ENCODE measurements at places on chromosomes 16 and 17.
A peak's percentile ranks its signal among the peaks of the same experiment; 100 is the strongest.

DNA sequence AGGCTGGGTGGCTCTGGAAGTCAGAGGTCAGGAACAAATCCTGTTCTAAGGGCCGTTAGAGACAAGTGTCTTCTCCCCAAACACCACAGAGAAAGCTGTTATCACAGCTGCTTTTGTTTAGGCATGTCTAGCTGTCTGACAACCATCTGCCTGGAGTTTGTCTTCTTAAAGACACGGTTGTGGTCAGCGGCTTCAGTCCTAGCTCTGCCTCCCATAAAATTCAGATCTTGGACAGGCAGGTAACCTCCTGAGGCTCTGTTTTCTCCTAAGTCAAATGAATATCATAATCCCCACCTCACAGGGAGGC, 2.3 kb upstream of the ITGA3 start:
- DNase-seq: no peak

- no peak for DNase-seq
Observed at GRCh38 chr17:35315283-35315682, 58.1 kb downstream of the SLFN11 start.

GRCh38 chr17:7977805-7978204, 24.6 kb upstream of the GUCY2D start:
- DNase-seq: no peak

GRCh38 chr17:74512624-74513091, 18.6 kb downstream of the CD300LB start:
- no peak for DNase-seq

DNA sequence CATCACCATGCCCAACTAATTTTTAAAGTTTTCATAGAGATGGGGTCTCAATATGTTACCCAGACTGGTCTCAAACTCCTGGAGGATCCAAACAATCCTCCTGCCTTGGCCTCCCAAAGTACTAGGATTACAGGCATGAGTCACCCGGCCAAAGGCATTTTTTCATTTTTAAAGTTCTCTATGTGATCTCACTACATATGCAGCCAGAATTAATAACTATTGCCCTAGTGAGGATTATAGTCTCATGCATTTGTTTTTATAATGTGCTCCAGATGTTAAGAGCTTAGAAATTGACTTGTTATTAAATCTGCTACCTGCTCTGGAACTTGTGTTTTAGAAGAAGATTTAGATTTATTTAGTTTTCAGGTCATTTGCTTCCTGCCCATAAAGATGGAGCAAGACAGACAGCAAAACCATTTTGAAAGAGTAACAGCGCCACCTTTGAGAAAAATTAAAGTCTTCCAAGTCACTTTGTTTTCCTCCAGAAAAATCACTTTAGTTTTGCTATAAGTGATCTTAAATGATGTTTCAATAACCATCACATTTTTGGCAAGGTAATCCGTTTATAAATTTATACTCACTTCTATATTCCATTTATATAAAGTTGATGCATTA, 79.5 kb downstream of the CA4 start:
- DNase-seq: no peak

DNA sequence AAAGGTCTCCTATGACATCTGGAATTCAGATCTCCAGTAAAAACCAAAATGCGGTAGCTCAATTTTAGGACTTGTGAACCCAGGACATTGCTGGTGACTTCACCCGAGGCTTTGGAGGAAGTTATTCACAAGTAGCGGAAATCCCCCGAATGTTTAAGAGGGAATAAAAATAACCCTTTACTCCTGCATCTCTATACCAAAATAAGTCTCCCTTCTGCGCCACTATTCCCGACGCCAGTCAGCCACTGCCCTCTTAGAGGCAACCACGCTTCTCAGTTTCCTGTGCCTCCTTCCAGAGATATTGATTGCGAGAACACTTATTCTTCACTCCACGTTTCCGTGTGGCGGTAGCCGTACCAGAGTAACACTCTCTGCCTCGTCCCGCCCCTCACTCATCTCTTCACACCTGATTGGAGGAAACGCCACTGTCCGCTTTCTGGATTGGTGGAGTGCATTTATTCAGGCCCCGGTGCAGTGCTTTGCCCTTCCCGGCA, 27.4 kb downstream of the EMP2 start:
- DNase-seq: no peak

GRCh38 chr16:75086281-75086680, 30.3 kb downstream of the LDHD start:
- DNase-seq: no peak

DNA sequence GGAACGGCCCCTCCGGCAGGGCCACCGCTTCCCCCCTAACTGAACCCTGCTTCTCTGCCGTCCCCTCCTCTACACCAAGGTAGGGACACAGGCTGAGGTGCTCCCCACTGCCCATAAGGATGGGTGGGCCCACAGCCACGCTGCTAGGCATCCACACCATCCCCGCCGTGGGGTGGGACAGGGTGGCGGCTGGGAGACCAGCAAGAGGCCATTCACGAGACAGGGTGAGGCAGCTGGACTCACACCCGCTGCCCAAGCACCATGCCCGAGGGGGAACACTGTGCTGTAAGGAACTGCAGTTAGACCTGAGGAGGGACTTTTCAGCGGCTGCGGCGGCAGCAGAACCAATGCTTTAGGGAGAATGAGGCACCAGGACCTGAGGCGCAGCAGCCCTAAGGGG, 47.5 kb upstream of the RRN3 start:
- DNase-seq: no peak

GRCh38 chr16:27222249-27223225, 19.2 kb downstream of the KDM8 start:
- DNase-seq: no peak

GRCh38 chr16:85810097-85810741, 10.7 kb downstream of the COX4I1 start:
- DNase-seq: no peak

DNA sequence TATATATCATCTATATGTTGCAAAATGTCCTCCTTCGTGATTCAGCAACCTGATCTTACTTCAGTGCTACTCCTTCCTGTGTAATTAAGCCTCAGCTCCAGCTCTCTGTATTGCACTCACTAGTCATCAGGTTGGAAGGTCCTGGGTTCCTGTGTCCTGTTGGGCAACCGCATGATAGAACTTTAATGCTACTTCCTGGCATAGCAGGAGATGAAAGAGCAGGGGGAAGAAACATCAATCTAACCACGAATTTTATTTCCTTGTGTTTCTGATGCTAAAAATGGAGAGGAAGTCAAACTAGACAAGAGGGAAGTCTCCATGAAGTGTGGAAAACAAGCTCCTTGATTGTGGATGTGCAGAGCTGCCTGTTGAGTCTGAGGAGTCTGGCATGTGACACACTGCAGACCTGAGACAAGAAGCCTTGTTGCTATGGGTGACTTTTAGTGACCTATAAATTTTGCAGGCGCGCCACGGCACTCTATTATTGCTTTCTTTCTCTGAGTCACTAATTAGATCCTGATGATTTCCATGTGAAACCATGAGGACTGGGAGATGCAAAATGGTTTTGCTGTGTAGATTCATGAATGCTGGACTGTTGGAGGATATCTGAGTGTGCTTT, 25.6 kb downstream of the IGSF6 start:
- peak; percentile 19 for DNase-seq

- DNase-seq: no peak
Observed at GRCh38 chr16:1607971-1608370, 3.9 kb downstream of the IFT140 start.

- DNase-seq: no peak
Observed at GRCh38 chr16:60203525-60204124, 1469.5 kb upstream of the GOT2 start.

- DNase-seq: no peak
Observed at GRCh38 chr16:46885960-46886763, 2.0 kb downstream of the GPT2 start.

DNA sequence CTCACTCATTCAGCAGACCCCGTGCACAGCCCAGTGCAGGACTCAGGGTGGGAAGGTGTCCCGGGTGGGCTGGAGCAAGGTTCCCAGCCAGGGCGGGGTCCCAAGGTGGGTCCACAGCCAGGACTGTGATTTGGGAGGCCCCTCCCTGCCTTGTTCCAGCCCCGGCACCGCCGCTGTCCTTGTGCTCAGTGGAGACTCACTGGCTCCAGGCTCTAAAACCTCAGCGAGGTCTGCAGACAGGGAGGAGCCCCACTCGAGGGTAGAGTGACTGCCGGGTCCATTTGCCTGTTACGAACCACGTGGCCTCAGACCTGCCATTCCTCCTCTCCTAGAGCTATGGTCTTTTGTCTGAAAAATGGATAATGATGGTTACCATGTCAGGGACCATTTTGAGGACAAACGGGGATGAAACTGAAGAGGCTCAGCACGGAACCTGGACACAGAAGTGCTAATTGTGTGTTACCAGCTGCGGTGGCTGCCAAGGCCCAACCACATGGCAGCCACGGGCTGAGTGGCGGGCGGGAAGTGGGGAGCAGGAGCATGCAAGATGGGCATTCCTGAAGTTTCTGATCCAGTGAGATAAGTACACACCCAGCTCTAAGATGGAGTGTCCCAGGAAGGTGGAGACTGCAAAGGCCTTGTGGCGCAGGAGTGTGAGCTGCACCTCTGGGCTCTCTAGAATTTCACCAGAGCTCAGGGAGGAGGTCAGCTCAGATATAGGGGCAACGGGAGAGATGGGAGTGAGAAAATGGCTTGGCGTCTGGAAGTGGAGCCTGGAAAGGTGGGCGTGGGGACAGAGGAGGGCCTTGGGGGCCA, 317.6 kb downstream of the SEC14L1 start:
- no peak for DNase-seq

GRCh38 chr17:37292429-37293139, 83.2 kb upstream of the C17orf78 start:
- DNase-seq: no peak

GRCh38 chr17:12683299-12683698, 17.6 kb downstream of the MYOCD start:
- DNase-seq: no peak

- no peak for DNase-seq
Observed at GRCh38 chr17:49522357-49522890, 27.3 kb downstream of the NGFR start.

GRCh38 chr16:505479-506245, 21.9 kb upstream of the CAPN15 start:
- no peak for DNase-seq

Data from effector memory CD4-positive, alpha-beta T cell (primary cell).